ENCODE measurements at places on chromosomes 12 and 14.

DNA sequence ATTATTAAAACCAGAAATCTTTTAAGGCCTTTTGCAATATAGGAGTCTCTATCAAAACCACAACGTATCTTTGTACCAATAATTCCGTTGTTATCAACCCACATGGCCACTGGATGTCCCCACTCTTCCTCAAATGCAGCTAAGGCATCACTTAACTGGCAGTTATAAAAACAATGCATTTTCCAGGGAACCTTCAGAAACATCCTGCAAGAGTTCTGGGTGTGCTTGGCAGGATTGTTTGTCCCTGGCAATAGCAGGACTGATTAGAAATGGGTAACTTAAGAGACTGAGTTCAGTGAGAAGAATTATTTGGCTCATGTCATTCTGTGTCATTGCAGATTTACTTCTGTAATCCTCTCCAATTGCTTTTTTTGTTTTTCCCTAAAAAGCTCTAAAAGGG is 112.0 kb downstream of the SLC15A5 start:
- DNase-seq = peak; percentile 44

GRCh38 chr12:113436586-113436985 is 14.4 kb downstream of the SDSL start:
- no peak for DNase-seq

- DNase-seq = no peak
Measured at GRCh38 chr14:50853891-50854290, 18.0 kb upstream of the ABHD12B start.

DNA sequence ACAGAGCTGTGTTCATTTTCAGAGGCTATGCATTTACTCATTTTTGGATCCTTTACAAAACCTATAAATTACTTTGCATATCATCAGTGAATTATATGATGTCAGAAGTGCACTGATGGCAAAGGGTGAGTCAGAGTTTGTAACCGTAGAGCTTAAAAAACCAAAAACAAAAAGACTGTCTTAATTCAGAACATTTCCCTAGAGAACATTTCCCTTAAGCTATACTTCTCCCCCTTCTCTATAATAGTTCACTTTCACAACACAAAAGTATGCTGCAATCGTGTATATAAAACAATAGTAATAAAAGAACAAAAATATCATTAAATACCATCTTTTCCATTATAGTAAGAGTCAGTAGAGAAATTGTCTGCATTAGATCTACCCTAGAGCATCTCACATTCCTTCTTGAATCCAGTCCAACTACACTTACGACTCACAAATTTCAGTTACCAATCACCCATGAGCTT is 934.9 kb downstream of the LRFN5 start:
- DNase-seq = no peak

DNA sequence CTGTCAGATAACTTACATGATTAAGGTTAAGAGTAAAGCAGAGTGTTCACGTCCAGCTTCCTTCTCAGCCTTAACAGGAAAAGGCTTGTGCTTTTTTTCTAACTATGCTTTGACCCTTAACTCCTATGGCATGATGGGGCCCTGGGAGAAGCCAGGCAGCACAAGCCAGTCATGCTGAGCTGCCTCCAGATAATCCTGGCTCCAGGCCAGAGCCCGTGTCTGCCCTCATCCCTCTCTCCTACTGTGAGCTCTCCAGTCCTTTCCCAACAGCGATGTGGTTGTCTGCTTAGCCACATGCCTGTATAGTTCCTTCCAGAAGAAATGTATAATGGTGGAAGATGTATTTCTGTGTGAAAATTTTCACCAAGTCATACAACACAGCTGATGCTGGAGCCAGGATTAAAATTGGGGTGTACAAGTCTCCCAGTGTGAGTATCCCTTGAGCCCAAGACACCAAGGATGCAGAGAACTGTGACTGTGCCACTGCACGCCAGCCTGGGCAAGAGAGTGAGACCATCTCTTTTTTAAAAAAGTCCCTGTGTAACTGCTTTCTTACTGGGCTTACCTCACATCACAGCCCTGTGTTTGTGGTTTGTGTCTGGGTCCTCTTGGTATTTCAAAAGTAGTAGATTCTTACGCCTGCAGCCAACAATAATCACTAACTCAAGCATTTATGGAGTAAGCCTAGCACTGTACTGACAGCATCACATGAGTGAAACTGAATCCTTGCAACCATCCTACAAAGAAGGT is 7.9 kb upstream of the ITFG2 start:
- no peak for DNase-seq

- DNase-seq = no peak
Measured at GRCh38 chr12:123054371-123054770, 73.9 kb downstream of the ARL6IP4 start.

DNA sequence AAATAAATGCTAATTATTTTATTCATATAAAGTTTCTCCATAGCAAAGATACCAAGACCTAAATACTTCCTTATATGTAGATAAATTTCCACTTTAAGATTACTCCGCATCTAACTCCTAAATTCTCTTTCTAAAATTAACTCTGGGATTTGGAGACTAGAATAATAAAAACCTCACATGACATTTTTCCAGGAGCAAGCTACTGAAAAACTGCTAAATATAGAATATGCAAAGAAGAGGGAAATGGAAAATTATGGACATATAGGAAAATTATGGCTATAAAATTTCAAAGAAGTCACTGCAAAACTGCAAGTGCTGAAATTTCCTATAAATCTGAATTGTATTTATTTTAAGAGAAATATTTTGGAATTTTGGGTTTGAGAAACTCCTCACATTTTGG is 186.2 kb downstream of the DUSP6 start:
- no peak for DNase-seq

DNA sequence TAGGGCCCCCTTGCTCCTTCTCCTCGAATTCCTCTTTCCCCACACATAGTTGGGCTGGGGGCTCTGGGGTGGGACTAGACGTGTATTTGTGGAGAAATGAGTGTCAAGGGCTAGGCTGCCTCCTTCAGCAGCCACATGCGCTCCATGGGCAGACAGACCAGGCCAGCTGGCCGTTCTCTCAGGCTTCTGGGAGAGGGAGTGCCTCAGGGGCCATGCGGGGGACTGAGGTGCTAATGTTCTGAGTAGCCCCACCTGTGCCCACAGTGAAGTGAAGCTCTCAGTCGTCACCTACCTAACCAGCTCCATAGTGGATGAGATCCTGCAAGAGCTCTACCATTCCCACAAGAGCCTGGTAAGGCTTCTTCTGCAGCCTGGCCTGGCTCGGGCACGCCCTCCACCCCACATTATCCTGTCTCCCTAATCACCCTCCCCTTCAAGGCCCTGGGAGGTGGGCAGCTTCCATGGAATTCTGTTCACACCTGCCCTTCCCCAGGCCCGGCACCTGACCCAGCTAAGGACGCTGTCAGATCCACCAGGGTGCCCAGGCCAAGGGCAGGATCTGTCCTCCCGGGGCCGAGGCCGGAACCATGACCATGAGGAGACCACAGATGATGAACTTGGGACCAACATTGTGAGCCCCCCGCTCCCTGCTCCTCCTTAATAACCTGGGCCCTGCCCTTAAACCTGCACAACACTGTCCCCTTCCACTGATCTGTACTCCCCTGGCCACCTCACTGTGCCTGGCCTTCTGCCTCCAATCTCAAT is 9.0 kb upstream of the CPNE6 start:
- no peak for DNase-seq

- DNase-seq = no peak
Measured at GRCh38 chr12:110105986-110106385, 18.2 kb upstream of the IFT81 start.

DNA sequence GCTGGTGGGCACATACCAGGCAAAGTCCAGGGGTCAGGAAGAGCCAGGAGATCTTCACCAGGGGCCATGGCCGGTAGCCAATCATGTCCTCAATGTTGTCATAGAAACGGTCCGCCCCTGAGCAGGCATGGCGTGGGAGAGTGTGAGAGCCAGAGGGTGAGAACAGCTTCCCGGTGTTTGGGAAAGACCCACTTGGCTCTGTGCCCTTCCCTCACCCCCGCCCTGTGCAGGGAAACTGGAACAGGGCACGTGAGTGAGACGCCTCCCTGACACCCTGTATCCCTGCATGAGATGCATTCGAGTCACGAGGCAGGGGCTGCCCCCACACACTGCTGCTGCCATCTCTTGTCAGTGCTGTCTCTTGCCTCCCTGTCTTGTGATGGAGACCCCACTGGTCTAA is 20.7 kb downstream of the SLC6A12 start:
- DNase-seq = no peak

DNA sequence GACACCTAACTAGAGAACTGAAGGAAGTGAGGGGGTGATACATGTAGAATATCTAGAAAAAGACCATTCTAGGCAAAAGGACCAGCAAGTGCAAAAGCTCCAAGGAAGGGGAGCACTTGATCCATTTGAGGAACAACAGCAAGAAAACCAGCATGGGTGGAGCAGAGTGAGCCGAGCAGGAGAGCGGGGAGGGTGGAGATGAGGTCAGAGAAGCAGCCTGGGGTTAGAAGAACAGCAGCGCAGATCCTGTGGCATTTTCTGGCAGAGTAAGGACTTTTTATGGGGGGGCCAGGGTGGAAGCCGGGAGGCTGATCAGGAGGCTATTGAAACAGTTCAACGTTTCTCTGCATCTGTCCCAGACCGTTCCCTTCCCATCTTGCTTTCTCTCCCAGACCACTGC is 24.5 kb upstream of the TMCC3 start:
- DNase-seq = peak; percentile 90

DNA sequence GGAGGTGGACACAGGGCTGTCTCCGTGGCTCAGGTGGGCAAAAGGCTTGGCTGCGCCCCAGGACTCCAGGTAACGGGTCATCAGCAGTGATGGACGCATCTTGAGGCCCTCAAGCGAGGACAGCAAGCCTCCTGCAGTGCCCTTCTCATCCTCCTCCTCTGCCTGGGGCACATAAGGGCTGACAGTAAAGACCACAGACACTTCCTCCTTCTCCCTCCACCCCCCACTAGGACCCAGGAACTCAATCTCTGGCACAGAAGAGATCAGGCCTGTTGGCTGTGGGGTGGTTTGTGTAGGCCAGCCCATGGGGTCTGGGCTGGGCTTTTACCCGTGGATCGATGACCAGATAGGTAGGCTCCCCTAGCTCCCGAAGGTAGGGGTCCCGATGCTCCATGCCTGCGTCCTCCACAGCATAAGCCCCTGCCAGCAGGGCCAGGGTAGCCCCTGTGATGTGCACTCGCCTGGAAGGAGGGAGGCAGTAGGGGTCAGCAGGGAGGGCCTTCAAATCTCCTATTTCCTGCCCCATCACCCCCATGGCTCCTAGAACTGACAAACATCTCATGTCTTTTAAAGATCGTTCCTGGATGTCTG is 5.7 kb downstream of the ADCY4 start:
- peak; percentile 38 for DNase-seq

- peak; percentile 25 for DNase-seq
Measured at GRCh38 chr12:74415633-74416032, 122.0 kb upstream of the ATXN7L3B start.

DNA sequence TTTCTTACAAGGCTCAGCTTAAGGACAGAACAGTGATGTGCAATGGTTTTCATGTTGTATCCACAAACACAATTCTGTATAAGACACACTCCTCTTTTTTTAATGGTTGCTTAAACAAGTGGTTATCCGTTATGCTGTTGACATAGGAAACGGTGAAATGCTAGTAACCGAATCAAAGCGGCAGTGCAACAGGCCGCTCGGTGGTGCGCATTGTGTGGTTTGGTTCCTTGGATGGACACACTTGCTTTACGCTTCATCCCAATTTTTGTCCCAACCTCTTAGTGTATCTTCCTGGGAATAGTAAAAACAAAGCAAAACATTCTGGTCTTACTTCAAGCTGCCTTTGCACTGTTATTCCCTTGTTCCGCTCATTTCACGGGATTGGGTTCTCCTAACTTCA is 650 bp upstream of the PTGER2 start:
- DNase-seq = peak; percentile 25

DNA sequence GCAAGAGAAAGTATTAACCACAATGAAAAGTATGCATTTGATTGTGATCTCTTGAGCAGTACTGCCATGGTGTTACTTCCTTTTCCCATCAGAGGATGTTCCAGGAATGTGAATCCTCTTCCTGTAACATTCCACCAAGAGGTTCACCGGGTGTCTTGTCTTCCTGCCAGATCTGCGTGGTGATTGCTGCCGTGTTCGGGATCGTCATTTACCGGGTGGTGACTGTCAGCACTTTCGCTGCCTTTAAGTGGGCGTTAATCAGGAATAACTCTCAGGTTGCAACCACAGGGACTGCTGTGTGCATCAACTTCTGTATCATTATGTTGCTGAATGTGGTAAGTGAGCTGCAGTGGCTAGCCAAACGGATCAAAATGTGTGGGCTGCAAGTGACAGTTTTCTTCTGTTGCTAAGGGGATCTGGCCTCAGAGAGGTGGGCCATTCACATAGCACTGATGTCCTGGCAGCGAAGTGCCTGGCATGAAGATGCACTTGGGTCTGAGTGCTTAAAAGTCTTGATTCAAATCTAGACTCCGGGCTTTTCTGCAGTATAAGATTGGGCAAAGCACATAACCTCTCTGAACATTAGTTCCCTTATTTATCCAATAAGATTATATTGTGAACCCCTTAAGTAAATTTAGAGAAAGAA is 123.4 kb downstream of the SLC5A8 start:
- no peak for DNase-seq

- DNase-seq = no peak
Measured at GRCh38 chr12:87827638-87828264, 201.4 kb downstream of the C12orf50 start.

DNA sequence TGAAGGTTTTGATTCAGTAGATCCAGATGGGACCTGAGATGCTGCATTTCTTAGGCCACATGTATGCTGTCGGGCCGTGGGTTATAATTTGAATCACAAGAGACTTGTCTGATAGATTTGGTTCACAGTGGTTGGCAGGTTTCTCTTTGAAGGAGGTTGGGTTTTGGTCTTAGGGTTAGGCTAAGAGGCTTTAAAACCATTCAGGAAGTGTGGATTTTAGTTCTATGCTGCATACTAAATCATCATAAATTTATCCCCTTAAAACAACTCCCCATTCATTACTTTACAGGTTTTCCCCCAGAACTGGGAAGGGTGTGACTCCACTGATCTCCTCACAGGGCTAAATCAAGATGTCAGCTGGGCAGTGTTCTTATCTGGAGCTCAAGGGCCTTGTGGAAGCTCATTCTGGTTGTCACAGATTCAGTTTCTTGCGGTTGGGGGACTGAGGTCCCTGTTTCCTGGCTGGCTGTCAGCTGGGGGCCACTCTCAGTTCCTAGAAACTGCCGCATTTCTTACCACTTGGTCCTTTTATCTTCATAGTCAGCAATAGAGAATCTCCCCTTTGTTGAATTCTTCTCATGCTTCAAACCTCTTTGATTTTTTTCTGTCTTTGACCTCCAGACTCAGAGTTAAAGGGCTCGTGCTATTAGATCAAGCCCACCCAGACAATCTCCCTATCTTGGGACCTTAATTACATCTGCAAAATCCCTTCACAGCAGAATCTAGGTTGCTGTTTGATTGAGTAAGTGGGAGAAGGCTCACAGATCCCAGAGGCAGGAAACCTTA is 20.6 kb upstream of the PCNX1 start:
- DNase-seq = peak; percentile 34
